ENCODE measurements at places on chromosomes 3 and 15.

GRCh38 chr3:43581343-43581742 lies 40.5 kb downstream of the ANO10 start:
- DNase-seq, result no peak

- no peak for DNase-seq
Measured at GRCh38 chr3:155748611-155749365, 3.9 kb upstream of the PLCH1 start.

- no peak for DNase-seq
Measured at GRCh38 chr3:16936233-16936632, 51.5 kb downstream of the PLCL2 start.

GRCh38 chr3:146589899-146590508 lies 15.1 kb downstream of the PLSCR5 start:
- peak; percentile 6 for DNase-seq

DNA sequence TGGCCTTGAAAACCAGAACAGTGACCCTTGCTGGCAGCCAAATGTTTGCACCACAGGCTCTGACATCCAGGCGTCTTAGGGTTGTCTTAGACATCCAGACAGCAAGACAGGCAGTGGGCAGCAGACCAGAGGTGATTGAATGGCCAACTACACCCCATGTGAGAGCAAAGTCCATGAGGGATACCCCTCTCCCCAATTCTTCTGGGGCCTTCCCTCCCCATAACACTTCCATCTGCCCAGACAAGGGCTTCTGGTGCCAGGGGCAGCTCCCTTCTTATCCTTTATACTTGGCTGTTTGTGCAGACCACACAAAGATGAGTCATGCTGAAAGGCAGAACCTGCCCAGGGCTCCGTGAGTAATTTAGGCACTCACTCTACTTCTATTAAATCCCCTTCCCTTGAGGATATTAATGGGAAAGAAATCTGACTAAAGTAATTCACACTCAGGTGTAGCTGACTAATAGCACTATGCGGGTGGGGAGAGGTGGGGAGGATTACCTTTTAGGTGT lies 257.9 kb downstream of the UACA start:
- DNase-seq, result no peak

- DNase-seq, result no peak
Measured at GRCh38 chr15:92494806-92495336, 101.2 kb downstream of the ST8SIA2 start.

DNA sequence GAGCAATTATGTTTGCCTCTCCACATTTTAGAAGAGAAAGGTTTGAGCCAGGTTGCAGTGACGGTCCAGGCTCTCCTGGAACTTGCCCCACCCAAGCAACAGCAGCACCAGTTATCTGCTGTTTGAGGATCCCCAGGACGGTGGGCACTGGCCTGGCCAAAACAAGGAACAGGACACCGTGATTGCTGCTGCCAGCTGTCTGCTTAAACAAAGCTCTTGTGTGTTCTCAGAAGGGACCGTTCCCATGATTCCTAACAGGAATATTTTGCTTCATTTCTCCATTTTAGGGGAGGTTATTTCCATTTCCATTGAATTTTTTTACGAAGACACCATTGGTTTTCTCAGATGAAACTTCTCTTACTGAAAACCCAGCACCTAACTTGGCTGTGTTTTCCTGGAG lies 66.4 kb upstream of the RPL35A start:
- DNase-seq, result no peak

GRCh38 chr15:51403072-51403878 lies 61.8 kb downstream of the GLDN start:
- no peak for DNase-seq

DNA sequence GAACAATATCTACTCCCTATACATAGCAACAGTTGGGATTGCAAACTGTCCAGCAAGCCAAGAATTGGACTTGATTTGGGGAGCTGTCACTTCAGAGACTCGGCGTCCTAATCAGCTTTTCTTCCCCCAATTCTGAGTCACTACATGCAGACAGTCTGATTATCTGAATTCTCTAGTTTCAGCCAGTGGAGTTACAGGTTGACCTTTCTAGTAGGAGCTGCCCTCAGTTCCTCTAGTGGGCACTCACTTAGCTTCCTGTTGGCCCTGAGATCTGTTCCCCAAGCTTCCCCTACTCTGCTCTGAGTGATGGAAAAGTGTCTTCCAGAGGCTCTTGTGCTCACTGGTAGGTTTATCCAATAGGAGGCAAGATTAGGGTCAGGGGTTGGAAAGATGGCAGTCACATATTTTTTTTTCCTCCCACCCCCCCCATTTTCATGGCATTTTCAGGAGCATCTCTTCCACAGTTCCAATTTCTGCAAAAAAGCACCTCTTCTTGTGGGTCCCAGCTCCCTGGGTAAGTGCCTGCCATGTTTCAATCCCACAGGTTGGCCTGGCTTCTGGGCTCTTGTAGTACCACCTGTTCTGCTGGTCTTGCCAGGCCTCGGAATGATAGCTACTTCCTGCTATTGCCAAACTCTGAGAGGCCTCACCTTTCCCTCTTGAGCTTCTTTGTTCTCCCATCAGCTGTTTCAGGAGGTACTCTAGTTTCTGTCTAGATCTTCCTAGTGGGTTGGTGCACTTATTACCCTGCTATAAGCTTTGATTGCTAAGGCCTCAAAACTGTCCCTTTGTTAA lies 182.2 kb downstream of the RAP2B start:
- DNase-seq, result no peak

DNA sequence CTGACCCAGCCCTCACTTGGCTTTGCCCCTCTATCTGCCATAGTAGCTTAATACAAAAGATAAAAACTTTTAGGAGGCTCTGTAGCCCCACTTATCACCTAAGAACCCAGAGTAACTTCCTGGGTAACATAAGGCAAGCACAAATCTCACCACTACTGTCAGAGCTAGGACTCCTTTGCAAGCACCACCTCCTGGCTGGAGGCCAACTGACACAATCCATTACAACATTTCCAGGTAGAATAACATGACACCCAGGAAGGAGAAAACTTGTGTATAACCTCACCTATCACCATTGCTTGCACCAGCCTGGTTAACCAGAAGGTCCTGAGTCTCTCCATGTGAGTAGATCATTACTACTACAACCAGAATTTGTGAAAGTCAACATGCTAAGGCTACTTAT lies 230.0 kb downstream of the TUSC7 start:
- no peak for DNase-seq

- no peak for DNase-seq
Measured at GRCh38 chr3:51678641-51679040, 7.6 kb downstream of the TEX264 start.

DNA sequence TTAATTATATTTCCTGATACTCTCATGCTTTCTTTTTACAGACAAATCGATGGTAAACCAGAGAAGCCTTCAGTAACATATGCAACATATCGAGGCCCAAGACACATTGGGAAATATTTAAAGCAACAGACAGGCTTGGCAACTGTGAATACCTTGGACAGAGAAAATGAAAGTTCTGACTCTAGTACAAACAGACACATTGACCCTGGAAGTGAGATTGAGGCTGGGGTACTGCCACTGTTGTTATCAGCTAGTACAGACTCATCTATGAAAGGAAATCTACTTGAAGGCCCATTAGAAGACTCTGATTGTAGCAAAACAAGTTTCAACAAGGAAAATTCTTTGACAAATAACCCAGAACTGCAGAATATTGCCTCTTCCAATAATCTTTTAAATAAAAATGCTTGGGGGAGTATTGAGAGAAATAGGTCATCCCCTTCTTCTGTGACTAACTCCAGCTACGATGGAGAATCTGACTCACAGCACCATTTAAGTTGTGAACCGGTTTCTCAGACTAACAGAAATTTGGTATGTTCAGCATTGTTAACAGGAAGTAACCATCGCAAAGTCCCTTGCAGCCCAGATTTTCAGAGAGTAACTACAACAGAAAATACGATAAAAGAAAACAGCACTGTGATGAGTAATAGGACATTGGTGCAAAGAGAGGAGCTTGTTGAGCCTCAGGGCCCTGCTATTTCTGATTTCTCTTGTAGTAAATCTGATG lies 50.2 kb downstream of the CRYBG3 start:
- DNase-seq, result peak; percentile 66

DNA sequence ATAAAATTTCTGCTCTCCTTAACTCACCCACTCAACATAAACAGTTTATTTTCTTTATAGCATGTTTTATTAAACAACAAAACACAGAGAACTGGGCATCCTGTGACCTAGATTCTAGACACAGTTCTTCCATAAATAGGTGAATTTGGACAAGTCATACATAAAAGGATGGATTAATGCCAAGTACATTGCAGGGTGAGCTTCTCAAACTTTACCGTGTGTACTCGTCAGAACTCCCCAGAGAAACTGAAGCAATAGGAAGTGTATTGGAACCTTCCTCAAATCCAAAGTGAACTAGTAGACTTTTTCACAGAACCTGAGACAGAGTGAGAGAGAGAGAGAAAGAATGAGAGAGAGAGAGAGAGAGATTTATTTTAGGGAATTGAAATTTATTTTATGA lies 139.7 kb downstream of the CD47 start:
- DNase-seq, result no peak

GRCh38 chr3:24688446-24689148 lies 193.9 kb upstream of the THRB start:
- no peak for DNase-seq

DNA sequence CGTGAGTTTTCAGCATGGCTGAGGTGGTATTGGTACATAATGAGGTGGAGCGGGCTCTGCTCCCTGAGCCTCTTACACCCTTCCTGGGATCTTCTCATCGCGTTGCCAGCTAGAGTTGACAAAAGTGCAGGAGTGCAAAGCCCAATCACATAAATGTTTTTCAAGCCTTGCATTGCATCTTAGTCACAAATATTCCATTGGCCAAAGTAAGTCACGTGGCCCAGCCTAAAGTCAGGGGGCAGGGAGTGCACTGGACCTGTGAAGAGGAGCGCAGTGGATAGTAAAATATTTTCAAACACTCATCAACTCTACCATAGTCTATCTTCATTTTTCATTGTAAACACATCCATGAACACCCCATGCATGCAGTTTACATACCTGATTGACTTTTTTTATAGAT lies 329.8 kb upstream of the NR2E3 start:
- no peak for DNase-seq

DNA sequence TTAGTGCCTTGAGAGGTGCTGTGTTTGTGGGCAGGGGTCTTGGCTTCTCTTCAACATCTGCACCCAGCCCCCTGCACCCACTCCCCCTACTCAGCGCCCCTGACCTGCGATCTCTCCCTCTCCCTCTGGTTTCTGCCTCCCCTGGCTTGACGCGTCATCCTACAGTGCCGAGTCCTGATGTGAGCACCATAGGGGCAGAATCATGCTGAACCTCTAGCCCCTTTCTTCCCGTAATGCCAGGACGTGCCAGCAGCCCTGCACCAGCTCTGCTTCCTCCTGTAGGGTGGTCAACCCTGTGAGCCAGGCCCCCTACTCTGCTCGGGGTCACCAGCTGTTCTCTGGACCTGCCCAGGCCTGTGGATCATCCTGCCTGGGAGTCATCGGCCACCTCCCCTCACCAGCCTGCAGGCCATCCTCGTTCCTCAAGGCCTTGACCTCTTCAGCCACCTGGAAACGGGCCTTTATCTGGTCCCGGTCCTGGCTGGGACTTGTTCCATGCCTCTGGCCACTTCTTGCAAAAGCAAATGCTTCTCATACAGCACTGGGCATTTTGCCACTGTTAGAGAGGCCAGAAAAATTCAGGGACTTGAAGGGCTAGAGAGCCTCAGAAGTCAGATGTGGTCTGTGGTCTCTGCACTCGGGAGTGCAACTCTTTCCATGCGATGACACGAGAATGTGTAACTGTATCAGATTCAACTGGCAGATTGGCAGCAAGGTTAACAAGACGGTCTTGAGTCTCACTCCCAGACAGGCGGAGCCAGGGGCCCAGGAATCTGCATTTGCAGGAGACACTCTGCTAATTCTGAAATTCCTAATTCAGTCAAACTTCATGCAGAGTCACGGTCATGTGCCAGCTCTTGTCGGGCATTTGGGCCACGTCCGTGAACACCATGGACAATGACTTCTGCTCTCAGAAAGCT lies 16.7 kb upstream of the KLF15 start:
- DNase-seq, result no peak

- DNase-seq, result no peak
Measured at GRCh38 chr3:23996095-23996524, 51.0 kb downstream of the NR1D2 start.

- DNase-seq, result peak; percentile 44
Measured at GRCh38 chr15:80977627-80978036, 12.0 kb downstream of the MESD start.

- peak; percentile 43 for DNase-seq
Measured at GRCh38 chr15:55434989-55435825, 26.9 kb downstream of the PIERCE2 start.

DNA sequence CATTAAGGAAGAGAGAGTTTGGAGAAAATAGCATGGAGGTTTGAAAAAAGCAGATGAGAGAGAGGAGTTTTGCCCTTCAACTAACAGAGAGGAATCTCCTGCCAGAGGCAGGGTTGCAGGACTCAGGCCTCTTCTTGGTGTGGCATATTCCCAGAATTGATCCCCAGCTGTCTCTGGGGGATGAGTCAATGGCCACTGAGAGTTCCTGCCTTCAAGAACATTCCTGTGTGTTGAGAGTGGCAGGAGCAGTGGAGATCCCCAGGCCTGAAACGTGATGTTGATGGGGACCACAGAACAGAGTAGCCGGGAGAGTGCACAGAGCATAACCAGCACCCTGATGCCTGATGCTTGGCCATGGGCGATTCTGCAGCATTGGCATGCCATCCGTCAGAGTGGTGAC lies 348.4 kb upstream of the THBS1 start:
- DNase-seq, result no peak

GRCh38 chr3:72446218-72447058 lies 401.8 kb downstream of the SHQ1 start:
- peak; percentile 18 for DNase-seq

GRCh38 chr15:80722811-80723210 lies 27.7 kb downstream of the ABHD17C start:
- no peak for DNase-seq

GRCh38 chr15:52493968-52494367 lies 34.7 kb downstream of the MYO5A start:
- no peak for DNase-seq

- no peak for DNase-seq
Measured at GRCh38 chr3:178067721-178068120, 468.5 kb upstream of the KCNMB2 start.

- no peak for DNase-seq
Measured at GRCh38 chr3:33915796-33916546, 117.5 kb downstream of the PDCD6IP start.

DNA sequence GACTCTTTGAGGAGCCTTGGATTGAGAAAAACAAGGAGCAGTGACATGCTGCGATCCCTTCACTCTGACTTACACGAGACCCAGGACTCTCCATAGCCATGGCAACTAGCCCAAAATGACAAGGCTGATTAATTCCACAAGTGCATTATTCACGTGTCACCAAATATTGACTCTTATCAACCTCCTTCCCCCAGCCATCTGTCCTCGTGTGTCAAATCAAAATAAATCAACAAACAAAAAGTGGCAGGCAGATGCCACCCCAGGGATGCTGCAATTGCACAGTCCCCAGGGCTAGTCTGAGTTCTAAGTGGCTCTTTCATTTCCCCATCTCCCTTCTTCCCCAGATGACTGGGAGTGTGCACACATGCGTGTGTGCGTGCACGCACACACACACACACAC lies 104.9 kb downstream of the AQP9 start:
- no peak for DNase-seq
